ENCODE measurements at places on chromosomes 11 and 22.
A peak's percentile ranks its signal among the peaks of the same experiment; 100 is the strongest.

DNA sequence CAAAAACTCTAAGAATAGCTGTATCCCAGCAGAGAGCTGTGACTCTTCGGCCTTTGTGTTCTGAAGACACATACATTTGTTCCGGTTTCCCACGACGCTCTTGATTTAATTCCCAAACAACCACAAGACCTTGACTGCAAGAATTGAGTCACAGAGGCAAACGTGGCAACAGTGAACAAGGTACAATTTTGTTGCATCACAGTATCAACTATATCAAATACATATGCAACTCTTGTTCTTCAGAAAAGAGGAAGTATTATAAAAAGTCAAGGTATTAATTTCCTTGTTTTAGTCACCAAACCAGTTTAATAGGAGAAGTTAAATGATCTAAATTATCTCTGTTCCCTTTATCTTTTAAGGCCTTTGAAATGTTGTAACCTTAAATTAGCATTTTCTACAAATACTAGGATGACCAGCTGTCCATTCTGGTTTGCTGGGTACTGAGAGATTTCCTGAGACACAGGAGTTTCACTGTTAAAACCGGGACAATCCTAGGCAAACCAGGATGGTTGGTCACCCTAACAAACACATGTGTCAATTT lies 11.1 kb downstream of the HPS5 start:
- no peak for DNase-seq

DNA sequence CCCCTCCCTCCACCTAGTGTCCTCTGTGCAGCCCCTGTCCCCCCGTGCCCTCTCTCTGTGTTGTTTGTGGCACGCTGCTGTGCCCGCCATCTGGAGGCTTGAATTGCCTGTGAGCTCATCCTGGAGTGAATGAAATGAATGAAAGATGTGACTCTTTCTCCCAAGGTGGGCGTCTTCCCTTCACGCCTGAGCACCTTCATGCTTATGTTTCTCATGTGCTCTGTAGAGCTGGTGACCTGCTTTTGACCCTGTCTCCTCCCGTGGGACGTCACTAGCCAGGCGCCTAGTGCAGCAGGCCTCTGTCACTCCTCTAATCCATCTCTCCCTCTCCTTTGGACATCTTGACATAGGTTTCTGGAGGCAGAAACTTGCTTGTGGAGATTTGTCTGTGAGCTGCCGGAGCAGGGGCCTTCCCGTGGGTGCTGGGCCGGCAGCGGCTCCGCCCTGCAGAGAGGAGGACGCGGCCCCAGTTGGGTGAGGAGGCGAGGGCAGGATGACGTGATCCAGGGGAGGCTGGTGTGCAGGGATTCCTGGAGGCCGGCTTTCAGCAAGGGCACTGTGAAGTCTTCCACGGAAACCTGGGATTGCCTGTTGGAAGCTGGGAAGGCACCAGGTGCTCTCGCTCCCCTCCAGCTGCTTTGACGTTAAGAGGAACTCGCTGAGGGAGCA lies 40.6 kb downstream of the MUC6 start:
- no peak for DNase-seq

- peak; percentile 75 for DNase-seq
Measured at GRCh38 chr22:22955866-22956535, 68.4 kb downstream of the IGLL5 start.

GRCh38 chr11:81380395-81380794 lies 1353.3 kb downstream of the FAM181B start:
- DNase-seq, result no peak

Data from activated CD4-positive, alpha-beta T cell treated with anti-CD3 and anti-CD28 coated beads, Interleukin-10, Interleukin-2, amounts not matched to agents 100 ng/mL and 50 ng/mL, durations not matched to agents 16 hours and 8 hours (primary cell).